ENCODE measurements at places on chromosomes 11 and 22.

DNA sequence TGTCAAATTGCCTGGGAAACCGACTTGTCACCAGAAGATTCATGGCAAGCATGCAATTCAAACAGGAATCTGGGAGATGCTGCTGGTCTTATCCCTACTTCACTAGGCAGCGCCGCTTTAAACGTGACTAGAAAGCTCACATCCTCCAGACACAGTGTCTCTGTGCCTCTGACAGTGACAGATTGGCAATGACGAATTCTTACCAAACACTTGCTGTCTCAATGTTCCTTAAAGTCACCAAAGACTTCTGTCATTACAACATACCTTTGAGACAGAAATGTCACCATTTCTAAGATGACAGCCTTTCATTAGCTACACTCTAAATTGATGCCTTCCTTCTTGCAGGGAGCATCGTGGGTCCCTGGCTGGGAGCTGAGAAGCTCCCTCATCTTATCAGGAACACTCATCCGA lies 197.8 kb downstream of the CWF19L2 start:
- DNase-seq, result no peak

GRCh38 chr22:46297151-46297812 lies 612 bp downstream of the GTSE1 start:
- peak; percentile 35 for DNase-seq

DNA sequence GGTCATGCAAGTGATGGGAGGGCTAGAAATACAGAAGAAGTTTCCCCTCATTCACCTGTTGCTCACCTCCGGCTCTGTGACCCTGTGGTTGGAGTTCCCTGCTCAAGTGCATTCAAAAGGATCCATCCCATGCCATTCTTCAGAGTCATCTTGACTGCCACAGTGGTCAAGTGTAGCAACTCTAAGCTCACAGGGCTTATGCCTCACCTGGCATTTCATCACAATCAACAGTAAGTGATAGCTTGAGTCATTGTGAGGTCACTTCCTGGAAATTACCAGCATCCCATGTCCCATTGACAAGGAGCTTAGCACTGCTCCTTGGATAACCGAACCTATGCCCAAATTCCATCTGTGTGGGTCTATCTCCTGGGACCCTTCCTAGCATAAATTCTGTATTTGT lies 55.6 kb downstream of the OR4C45 start:
- no peak for DNase-seq

DNA sequence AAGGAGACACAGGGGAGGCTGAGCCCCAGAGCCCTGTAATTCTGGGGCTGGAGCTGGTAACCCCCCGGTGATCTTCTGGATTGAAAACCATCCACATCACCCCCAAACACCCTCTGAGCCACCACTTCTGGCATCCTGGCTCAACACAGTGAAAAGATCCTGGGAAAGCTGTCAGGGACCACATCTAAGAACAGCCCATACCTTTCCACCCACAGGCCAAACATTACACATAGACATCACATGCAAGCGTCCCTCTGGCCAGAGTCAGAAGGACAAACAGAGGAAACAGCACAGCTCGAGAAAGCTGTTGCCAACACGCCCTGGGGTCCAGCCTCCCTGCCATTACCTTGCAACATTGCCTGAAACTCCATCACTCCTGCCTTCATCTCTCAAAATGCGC lies 469.5 kb downstream of the SOX6 start:
- no peak for DNase-seq

- DNase-seq, result no peak
Measured at GRCh38 chr22:23925020-23925606, 30.9 kb downstream of the MIF start.

DNA sequence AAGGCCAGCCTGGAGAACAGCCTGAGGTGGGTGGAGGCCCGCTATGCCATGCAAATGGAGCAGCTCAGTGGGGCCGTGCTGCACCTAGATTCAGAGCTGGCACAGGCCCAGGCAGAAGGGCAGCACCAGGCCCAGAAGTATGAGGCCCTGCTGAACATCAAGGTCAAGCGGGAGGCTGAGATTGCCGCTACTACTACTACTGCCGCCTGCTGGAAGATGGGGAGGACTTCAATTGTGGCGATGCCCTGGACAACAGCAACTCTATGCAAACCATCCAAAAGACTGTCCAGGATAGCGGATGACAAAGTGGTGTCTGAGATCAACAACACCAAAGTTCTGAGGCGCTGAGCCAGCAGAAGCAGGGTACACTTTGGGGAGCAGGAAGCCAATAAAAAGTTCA lies 3.1 kb upstream of the TMEM218 start:
- DNase-seq, result no peak
